Osteocyte (in vitro differentiated cells): ENCODE measurements at places on chromosomes 1 and 21. TPM values are rescaled to one million over a fixed set of nuclear protein-coding genes. Genes with fewer than 3 reads are reported as not detected.

DNA sequence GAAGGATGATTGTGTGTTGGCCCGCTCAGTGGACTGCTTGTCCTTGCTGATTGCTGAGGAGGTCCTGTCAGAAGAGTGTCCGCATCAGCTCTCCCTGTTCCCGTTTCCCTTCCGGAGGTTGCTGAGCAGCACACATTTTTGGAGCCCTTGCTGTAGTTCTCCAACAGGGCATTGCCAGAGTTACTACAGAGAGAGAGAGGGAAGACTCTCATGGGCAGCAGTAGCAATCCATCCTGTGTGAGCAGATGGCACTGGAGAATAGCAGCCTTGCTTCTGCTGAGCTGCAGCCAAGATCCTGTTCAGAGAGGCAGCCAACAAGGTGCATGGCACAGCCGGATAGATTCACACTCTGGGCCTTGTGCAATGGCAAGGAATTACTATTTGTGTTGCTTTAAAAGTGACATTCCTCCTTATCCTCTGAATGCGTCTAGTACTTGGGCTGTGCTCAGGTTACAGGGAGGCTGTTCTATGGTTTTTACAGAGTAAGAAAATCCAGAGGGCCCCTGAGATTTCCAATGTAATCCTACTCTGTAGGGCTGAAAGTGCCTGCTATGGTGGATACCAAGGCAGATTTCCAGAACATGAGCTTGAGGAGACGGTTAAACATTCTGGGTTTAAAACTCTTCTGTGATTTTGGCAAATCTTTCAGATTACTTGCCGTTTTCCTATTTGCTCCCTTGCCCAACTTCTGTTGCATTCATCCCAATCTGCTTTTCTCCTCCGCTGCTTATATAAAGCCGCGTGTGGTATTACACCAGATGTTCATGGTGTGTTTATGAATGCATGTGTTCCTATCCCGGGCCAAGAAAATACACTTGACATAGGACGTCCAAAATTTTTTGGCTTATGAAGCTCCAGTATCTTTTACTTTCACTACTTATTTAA lies 27.4 kb downstream of the AK4 start:
- no peak overlapping the region for H3K4me3 ChIP-seq
- no peaks in the 10 kb centered on the region for H3K36me3 ChIP-seq
- H3K4me1 ChIP-seq = peaks cover 41% of the 10 kb centered on the region

DNA sequence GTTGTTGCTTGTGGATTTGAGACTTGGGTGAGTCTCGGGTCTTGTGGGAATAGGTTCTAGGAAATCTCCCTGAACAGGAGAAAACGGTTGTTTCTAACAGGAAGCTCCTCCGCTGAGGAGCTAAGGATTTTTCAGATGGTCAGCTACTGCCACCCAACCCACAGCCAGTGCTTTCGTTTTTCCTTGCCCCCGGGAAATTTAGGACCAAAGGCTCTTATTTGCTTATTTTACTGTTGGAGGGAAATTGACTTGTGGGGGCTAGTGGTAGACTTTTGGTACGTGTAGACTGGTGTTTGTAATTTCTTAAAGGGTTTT lies 792 bp downstream of the SNX7 start:
- peak overlapping the region; percentile 96 for H3K4me3 ChIP-seq
- H3K36me3 ChIP-seq = peaks cover 2% of the 10 kb centered on the region
- no peak for DNase-seq
- H3K4me1 ChIP-seq = peaks cover 26% of the 10 kb centered on the region

- peaks cover 12% of the 10 kb centered on the region for H3K36me3 ChIP-seq
- no peak overlapping the region for H3K4me3 ChIP-seq
- H3K27me3 ChIP-seq = no peaks in the 10 kb centered on the region
- DNase-seq = no peak
Measured at GRCh38 chr1:185759061-185759460, 24.9 kb downstream of the HMCN1 start.

GRCh38 chr1:66309006-66309741 lies 224.8 kb upstream of the SGIP1 start:
- H3K27ac ChIP-seq = no peak overlapping the region
- DNase-seq = no peak
- H3K36me3 ChIP-seq = no peaks in the 10 kb centered on the region
- H3K4me3 ChIP-seq = no peak overlapping the region

DNA sequence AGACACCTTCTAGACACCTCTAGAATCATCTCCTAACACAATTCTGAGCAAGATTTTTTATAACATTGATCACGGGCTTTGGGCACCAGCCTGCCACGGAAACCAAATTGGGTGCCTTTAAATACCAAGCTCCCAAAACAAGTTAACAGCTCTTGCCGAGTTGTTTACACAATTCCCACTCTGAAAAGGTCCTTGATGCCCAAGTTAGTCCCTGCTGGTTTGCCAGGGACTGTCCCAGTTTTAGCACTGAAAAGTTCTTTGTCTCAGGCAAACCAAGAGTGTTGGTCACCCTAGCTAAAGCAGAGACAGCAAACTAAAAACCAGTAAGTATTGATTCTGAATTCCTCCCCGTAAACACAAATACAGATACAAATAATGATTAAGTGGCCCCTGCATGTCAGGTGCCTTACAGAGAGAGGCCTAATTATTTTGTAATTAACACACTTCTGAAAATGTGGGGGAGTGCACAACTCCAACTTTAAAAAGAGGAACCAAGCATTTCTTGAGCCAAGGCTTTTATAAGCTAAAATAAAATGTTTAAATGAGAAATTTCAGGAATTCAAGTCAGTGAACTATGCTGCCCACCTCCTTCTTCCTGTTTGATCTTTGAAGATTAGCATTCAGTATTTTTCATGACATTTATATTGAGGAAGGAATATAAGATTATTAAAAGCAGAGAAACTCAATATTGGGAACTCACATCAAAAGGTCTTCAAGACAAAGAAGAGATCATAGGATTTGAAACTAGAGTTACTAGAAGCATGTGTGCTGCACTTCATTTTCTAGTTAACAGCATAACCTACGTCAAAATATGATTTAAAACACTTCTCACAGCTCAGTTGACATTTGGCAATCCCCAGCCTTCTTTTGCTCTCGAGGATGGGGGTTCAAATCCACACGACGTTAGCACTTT lies 9.0 kb upstream of the UBE2U start:
- H3K36me3 ChIP-seq = no peaks in the 10 kb centered on the region
- no peaks in the 10 kb centered on the region for H3K27me3 ChIP-seq
- peak overlapping the region; percentile 55 for H3K27ac ChIP-seq
- DNase-seq = no peak

GRCh38 chr1:923131-923990 lies at the start of gene SAMD11:
SAMD11 (plus strand) TSS chr1:923923; CDS start chr1:924432, 509 bp downstream.
- no peak within 1 kb of the TSS for H3K27ac ChIP-seq
- DNase-seq = peak; percentile 91
- peaks cover 28% of the 10 kb centered on the region for H3K4me1 ChIP-seq
- peaks cover 10% of the 10 kb centered on the region for H3K27me3 ChIP-seq
- no peaks in the 10 kb centered on the region for H3K36me3 ChIP-seq

The CASZ1 gene
- 1.2 and 1.8 TPM in 2 replicates for total RNA-seq

- peaks cover 5% of the 10 kb centered on the region for H3K36me3 ChIP-seq
- H3K4me3 ChIP-seq = no peak overlapping the region
- no peak for DNase-seq
- no peaks in the 10 kb centered on the region for H3K27me3 ChIP-seq
- peaks cover 5% of the 10 kb centered on the region for H3K4me1 ChIP-seq
Measured at GRCh38 chr1:59557549-59557885, 257.2 kb upstream of the HOOK1 start.

DNA sequence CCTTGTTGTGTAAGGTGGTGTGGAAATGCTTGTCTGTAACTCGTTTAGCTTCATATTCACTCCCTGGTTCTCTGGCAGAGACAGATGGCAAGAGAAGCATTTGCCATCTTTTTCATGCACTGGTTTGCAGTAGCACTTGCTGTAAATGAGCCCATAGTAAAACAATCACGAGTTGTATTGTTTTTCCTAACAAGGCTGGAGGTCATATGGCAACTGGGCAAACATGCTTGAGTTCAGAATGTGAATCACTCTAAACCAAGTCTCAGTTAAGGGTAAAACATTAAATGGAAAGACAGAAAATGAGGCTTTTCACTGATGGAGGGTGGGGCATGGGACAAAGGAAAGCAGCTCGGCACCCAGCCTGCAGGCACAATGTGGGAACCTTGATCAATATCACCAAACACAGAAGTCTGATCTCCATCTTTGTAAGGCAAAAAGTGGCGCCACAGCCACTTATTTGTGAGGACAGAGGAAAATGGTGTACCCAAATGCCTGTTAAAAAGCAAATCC lies 26.5 kb upstream of the LPAR3 start:
- H3K4me1 ChIP-seq = no peaks in the 10 kb centered on the region
- no peak overlapping the region for H3K4me3 ChIP-seq
- no peak overlapping the region for H3K27ac ChIP-seq
- no peaks in the 10 kb centered on the region for H3K36me3 ChIP-seq
- peaks cover 51% of the 10 kb centered on the region for H3K27me3 ChIP-seq

The CACHD1 gene
- total RNA-seq = 5.5 TPM in 2 replicates

- no peaks in the 10 kb centered on the region for H3K27me3 ChIP-seq
- DNase-seq = no peak
Measured at GRCh38 chr21:36208326-36209013, 51.8 kb downstream of the DOP1B start.

- H3K36me3 ChIP-seq = peaks cover 9% of the 10 kb centered on the region
- no peak overlapping the region for H3K27ac ChIP-seq
- H3K27me3 ChIP-seq = no peaks in the 10 kb centered on the region
- H3K4me1 ChIP-seq = peaks cover 7% of the 10 kb centered on the region
- H3K4me3 ChIP-seq = no peak overlapping the region
Measured at GRCh38 chr1:212101251-212101650, 65.7 kb downstream of the DTL start.
